NAMALWA (cell line): ENCODE measurements at places on chromosomes 13 and 19.

GRCh38 chr13:51618626-51619025, 34.4 kb downstream of the WDFY2 start:
- DNase-seq, result no peak

- no peak for DNase-seq
Observed at GRCh38 chr13:88022431-88023208, 351.4 kb downstream of the SLITRK5 start.

DNA sequence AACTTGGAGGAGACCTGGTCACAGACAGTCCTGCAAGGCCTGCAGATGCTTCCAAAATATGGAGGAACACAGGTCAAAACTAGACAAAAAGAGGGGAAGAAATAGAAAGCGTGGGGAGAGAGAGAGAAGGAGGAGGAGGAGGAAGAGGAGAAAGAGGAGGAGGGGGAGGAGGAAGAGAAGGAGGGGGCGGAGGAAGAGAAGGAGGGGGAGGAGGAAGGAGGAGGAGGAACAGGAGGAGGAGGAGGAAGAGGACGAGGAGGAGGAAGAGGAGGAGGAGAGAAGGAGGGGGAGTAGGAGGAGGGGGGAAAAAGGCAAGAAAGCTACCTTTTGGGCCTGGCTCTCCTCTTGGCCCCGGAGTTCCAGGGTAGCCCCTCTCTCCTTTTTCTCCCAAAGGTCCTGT, 105.8 kb downstream of the COL4A1 start:
- no peak for DNase-seq

DNA sequence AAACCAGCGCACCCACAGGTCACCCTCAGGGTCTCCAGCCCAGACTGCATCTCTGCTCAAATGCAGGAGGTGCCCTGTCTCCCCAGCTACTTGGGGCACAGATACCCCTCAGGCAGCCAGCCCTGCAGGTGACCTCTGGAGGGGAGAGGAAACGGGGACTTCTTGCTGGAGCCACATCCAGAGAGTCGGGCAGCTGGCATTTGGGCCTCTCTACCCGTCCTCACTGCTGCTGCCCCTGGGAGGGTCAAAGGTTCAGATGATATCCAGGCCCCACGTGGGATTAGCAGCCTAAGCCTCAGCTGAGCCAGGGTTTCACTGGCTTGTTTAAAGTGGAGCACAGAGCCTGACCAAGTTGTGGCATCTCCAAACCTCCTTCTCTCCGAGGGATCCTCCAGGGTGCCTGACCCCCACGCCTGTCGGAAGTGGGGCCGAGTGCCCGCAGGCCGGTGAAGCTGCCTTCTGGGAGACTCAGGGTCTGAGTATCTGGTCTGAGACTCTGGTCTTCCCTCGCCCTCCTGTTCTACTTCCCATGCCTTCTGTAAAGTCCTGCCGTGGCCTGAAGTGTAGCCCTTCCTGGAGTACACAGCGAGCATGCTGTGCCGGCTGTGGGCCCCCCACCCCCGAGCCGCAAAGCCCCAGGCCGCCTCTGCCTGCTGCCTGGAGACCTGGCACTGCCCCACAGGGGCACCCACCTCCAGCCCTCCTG, 2.1 kb downstream of the RASA3 start:
- no peak for DNase-seq

- no peak for DNase-seq
Observed at GRCh38 chr13:29903996-29904395, 53.6 kb upstream of the UBL3 start.

- peak; percentile 54 for DNase-seq
Observed at GRCh38 chr13:68509734-68510621, 1279.8 kb upstream of the PCDH9 start.

- DNase-seq, result no peak
Observed at GRCh38 chr13:59354665-59355369, 808.9 kb downstream of the DIAPH3 start.

GRCh38 chr13:104823709-104824108, 1711.8 kb downstream of the EFNB2 start:
- DNase-seq, result no peak

- DNase-seq, result no peak
Observed at GRCh38 chr13:76708138-76708688, 178.0 kb downstream of the KCTD12 start.

DNA sequence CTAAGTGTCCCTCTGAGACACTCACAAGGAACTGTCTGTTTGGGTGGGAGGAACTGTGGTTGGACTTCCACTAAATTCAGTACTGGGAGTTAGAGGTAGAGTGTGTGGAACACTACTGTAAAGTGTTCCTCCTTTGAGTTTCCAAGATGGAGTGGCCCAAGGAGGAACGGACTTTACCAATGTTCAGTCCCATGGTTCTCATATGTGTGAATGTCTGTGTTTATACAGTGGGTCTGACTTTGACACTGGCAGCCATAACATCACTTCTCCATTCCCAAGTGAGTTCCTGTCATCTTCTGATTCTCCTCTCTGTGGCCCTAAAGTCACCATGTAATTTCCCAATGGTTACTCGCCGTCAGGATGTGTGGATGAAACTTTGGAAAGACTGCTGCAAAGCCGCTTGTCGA, 136.8 kb upstream of the SERP2 start:
- DNase-seq, result no peak

- no peak for DNase-seq
Observed at GRCh38 chr19:21151460-21151859, 9.6 kb downstream of the ZNF431 start.

GRCh38 chr19:11560404-11561051, 1.5 kb upstream of the ELOF1 start:
- peak; percentile 92 for DNase-seq

DNA sequence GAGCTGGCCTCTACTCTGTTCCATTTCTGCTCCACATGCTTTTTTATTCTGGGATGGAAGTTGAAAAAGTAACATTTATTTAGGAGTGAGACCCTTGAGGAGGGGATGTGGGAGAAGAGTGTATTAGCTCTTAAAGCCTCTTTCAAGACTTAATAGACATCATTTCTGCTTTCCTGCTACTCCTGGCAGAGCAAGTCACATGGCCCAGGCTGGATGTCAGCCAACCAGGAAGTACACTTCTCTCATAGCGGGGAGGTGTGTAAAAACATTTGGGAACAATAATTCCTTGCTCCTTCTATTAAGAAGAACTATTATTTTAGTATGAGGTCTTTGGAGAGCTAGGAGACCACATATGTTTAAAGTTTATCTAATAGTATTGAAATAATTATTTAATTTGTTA, 40.6 kb upstream of the FAM216B start:
- peak; percentile 51 for DNase-seq

- DNase-seq, result no peak
Observed at GRCh38 chr19:49938662-49939061, 9.4 kb upstream of the NUP62 start.

GRCh38 chr19:50204811-50205675, 1.6 kb downstream of the MYH14 start:
- no peak for DNase-seq

DNA sequence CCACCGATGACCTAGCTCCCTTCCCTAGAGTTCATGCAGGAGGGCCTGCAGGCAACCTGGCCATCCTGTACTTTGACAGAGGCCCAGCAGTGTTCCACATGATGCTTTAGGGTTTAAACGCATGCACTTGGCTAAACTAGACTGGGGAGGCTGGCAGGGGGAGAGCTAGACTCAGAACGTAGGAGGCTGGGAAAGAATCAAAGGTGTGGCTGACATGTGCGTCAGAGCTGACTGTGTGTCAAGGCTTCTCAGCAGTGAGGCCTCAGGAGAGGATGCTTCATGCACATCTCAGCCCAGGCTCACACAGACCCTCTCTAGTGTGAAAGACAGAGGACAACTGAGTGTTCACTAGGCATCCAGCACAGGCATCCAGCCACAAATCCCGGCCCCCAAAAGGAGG, 28.7 kb downstream of the DNMT1 start:
- no peak for DNase-seq

- DNase-seq, result peak; percentile 83
Observed at GRCh38 chr19:47240996-47241918, 10.3 kb upstream of the BBC3 start.

GRCh38 chr19:51544038-51544437, 12.6 kb upstream of the SIGLEC6 start:
- DNase-seq, result no peak

- no peak for DNase-seq
Observed at GRCh38 chr13:94128430-94128829, 351.1 kb downstream of the DCT start.

- DNase-seq, result no peak
Observed at GRCh38 chr13:111004444-111004843, 89.6 kb upstream of the ANKRD10 start.

DNA sequence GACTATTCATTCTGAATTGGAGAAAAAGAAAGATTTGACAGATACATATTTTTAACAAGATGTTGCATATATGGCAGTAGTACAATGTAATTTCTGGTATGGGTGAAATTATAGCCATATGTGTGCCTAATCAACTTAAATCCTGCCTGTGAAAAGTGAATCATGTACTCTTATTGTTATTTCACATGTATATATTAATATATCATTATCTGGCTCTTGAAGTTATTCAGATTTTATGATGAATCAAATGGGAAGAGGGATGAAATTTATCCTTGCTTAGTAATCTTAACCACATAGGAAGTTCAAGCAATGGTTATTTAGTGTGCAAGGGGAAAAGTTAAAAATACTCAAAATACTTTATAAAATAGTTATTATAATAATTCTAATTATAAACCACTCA, 80.5 kb downstream of the GPC6 start:
- no peak for DNase-seq

GRCh38 chr13:99960663-99961311, 10.8 kb downstream of the ZIC5 start:
- no peak for DNase-seq

- no peak for DNase-seq
Observed at GRCh38 chr19:19487950-19488874, 27.1 kb downstream of the TSSK6 start.

GRCh38 chr19:6849876-6850275, 37.5 kb upstream of the ADGRE1 start:
- no peak for DNase-seq

DNA sequence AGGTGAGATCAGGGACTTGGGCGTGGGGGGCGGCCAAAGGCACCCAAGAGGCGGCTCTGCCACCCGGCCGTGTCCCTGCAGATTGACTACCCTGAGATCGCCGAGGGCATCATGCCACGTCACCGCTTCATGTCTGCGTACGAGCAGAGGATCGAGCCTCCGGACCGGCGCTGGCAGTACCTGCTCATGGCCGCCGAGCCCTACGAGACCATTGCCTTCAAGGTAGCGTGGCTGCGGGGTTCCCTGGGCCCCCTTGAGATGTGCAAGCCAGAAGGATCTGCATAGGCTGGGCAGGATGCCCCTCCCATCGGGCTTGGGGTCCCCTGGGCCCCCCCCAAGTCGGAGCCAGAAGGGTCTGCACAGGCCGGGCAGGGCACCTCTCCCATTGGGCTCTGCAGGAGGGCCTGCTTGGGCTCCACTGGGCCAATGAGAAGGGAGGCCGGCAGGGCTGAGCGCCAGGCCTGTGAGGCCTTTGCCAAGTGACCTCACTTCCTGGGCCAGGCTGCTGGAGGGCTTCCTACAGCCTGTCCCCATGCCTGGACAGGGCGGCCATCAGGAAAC, 2.2 kb upstream of the AMH start:
- DNase-seq, result no peak

GRCh38 chr19:5695649-5696195, 5.6 kb downstream of the RPL36 start:
- DNase-seq, result peak; percentile 44

DNA sequence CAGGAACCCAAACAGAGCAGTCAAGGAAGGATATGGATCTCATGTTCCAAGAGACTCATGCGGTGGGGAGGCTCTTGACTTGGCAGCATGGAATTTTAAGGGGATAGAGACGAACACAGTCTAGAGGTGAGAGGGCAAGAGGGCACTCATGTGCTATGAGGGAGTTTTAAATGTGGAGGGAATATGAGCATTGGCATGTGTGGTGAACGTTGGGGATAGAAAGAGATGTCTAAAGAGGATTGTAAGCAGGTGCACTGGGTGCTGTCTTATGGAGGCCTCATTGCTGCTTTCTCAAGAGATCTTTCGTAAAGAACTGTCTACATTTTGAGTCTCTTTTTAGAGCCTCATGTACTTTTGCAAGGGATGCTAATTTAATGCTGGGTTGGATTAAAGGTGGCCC, 600.3 kb upstream of the GPC6 start:
- DNase-seq, result no peak

DNA sequence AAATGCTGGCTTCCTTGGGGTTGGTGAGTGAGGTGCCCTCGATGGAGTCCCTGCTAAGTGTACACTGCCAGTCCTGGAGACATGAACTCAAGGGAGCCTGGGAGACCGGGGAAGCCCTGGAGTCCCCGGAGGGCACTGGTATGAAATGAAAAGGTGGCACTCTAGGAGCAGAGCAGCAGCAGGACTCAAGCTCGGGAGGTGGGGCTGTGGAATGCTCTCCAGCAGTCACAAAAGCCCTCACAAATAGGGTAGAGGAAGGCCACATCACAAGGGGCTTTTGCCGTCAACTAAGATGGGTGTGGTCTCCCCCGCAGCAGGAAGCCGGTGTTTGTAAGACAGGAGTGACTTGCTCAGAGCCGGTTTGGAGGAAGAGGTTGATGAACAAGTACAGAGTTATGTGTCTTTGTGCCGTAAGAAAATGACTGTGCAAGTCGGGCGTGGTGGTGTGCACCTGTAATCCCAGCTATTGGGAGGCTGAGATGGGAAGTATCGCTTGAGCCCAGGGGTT, 19.3 kb downstream of the CCNE1 start:
- DNase-seq, result no peak

DNA sequence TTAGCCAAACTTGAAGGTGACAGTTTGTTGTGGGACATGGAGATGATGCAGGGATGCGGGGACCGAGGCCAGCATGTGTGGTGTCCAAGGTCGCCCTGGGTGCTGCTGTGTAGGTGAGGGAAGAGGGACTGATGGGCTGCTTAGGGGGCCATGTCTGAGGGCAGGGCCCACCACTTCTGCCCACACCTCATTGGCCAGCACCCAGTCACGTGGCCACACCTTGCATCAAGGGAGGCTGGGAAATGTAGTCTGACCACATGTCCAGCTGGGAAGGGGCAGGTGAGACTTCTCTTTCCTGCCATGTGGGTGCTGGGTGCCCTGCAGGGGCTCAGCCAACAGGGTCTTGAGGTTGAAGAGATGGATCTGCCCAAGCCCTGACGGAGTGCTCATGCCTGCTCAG, 88.9 kb downstream of the KDM4B start:
- DNase-seq, result no peak

GRCh38 chr13:44718467-44718866, 142.3 kb upstream of the TSC22D1 start:
- no peak for DNase-seq

DNA sequence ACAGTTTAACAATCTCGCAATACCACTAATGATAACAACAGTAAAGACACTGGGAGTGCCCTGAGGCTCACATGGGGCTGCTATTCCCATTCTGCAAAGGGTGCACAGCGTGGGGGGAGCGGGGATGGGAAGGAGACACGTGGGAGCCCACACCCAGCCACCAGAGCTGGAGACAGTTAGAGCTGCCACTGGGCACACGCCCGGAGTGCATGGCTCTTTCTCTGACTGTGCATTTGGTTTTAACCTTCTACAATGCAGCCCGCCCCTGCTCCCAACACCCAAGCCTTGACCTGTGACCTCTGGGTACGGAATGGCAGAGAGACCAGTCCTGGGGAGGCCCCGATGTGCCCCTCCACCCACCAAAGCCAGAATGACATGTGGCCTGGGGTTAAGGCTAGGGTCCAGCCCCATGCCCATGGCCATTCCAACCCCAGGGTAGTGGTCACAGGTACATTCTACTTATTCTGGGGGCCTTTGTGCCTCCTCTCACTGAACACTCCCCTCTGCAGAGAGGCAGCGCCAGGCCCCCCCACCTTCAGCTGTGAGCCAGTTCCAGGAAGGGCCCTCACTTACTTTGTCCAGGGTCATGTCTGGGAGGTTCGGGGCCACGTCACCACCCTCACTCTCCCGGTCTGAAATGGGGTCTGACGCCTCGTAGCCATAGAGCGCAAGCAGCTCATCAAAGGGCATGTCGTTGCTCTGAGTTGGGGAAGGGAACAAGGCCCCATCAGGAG, 17.1 kb downstream of the MIER2 start:
- DNase-seq, result no peak
